ENCODE measurements at places on chromosomes 1 and 21. TPM values are rescaled to one million over a fixed set of nuclear protein-coding genes. Genes with fewer than 3 reads are reported as not detected.

The IFI44L gene
- 6.0 TPM for total RNA-seq

- no peak for DNase-seq
Observed at GRCh38 chr1:36881541-36881940, 152.8 kb downstream of the GRIK3 start.

The C1orf74 gene
- 1.3 TPM for total RNA-seq

- DNase-seq = peak; percentile 94
Observed at GRCh38 chr1:206612129-206612876, at the start of gene EIF2D. Gene EIF2D (minus strand): TSS chr1:206612465. CDS start chr1:206612342, 123 bp downstream.

DNA sequence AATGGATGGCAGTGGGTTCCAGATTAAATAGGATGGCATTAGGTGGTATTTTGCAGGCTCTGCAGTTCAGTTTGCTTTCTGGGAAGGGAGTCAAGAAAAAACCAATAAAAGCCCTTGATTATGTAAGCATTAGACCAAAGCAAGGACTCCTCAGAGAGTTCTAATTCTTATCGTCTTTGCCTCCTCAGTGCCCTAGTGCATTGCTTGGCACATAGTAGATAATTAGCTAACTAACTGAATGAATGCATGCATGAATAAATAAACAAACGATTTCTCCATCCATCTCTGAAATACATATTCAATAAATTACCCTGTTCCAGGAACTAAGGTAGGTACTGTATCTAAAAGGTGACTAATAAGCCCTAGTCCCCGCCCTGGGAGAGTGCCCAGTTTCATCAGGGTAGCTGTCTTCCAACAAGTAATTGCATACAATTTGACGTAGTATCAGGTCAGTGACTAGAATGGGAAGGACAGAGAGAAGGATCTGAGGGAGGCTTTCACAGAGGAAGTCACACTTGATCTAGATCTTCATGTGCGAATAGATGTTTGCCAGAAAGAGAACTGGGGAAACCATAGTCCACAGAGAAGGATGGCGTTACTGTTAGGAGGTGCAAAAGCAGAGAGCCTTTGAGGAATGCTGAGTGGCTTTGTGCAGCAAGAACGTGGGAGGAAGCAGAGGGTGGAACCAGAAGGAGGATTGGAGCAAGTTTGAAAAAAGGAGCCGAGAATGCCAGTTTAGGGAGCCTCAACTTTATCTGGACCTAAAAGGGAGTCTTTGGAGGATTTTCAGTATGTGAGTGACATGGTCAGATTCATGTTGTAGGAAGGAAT is 111.4 kb downstream of the TBX19 start:
- peak; percentile 14 for DNase-seq

GRCh38 chr21:42306366-42307035 is 8.7 kb downstream of the TFF3 start:
- no peak for DNase-seq

The PGLYRP4 gene
- total RNA-seq = not detected

- no peak for DNase-seq
Observed at GRCh38 chr1:81410941-81411340, 389.8 kb upstream of the ADGRL2 start.

GRCh38 chr1:234920136-234920842 is 208.3 kb downstream of the TOMM20 start:
- DNase-seq = no peak

- no peak for DNase-seq
Observed at GRCh38 chr1:233735847-233736246, 121.9 kb downstream of the KCNK1 start.

DNA sequence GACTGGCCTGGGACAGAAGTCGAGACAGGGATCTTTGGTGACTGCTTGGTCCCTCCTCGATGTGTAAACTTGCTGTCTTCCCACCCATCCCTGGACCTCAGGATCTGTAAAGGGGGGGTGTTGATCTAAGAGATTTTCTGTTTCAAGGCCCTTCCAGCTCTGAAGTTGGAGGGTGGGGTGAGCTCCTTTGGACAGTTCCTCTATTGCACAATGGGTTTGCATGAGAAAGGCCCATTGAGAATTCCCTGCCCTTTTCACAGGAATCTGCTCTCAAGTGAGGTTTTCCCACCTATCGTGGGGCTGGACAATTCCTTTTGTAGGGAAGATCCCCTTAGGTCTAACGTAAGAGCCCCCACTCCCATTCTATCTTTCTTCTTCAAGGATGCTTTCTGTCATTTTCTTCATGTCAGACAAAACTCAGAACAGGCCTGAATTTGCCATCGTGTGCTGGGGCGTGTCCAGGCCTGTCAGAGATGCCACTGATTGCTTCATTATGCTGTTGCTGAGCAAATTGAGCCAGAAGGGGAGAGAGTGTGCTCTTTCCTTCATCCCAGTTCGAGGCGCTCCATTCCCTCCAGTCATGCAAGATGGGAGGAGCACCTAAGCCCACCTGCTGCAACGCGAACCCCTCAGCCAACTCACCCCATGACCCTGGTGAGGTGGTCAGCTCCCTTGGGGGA is 149.9 kb upstream of the IGSF21 start:
- no peak for DNase-seq

The HCRTR1 gene
- not detected for total RNA-seq

- DNase-seq = no peak
Observed at GRCh38 chr1:199804526-199804925, 223.0 kb upstream of the NR5A2 start.

DNA sequence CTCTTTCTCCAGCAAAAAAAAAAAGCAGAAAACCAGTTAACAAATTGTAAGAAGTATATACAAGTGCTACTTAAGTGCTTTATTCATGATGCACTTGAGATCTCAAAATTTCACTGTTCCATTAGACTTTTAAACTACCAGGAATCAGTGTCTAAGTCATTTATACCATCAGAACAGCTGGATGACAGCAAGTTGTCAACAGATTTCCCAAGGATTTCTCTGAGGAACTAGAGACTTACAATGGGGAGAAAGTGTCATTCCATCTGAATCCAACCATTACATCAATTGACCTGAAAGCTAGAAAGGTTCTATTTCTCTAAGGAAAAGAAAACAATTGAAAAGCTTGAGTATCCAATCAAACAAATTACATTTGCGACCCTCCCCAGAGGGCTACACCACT is 43.8 kb downstream of the USH2A start:
- DNase-seq = no peak

DNA sequence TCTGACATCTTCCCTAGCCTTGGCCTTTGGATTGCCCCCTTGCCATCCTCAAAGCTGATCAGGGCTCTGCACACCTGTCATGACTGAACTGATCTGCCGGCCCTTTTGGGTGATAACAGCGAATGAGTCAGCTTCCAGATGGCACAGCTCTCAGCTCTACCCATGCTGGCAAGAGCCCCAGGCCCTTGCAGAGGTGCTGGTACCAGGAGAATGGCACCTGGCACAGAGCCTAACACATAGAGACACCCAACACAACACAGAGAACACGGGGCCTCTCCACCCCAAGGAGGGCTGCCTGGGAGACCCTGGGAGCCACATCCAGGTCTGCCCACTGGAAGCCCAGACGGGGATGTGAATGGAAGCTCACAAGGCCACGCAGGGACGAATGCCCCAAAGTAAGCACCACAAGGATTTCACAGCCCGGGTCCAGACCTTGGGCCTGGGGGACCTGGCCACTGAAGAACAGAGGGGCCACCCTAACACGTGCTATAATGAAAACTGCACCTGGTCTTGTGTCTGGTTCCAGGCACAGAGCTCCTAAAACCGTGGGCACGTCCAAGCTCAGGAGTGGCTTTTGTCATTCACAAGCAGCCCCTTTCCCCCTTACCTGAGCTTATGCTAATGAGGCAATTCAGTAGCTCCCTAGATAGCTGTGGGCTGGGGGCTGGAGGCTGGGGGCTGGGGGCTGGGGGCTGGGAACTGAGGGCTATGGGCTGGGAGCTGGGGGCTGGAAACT is 160.5 kb downstream of the NPHP4 start:
- DNase-seq = no peak

GRCh38 chr1:42847721-42848460 is 1.5 kb downstream of the ZNF691 start:
- no peak for DNase-seq

- DNase-seq = no peak
Observed at GRCh38 chr1:191831572-191831971, 326.7 kb upstream of the RGS18 start.

The ATAD3A gene
- total RNA-seq = 42.5 TPM

DNA sequence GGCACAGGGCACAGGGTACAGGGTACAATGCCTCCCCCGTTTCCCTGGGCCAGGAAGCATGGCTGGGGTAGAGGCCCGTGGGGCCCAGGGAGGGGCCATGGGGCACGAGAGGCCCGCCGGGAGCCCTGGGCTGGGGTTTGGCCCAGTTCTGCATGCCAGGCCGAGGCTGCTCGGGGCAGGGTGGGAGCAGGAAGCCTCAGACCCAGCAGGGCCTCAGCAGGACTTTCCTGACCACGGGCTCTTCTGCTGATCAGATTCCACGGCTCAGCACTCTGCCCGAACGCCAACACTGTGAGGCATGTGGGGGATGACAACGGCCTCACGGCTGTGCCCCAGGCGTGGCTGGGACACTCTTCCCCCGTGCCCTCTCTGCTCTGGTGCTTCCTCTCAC is 104.3 kb downstream of the NPHP4 start:
- no peak for DNase-seq

DNA sequence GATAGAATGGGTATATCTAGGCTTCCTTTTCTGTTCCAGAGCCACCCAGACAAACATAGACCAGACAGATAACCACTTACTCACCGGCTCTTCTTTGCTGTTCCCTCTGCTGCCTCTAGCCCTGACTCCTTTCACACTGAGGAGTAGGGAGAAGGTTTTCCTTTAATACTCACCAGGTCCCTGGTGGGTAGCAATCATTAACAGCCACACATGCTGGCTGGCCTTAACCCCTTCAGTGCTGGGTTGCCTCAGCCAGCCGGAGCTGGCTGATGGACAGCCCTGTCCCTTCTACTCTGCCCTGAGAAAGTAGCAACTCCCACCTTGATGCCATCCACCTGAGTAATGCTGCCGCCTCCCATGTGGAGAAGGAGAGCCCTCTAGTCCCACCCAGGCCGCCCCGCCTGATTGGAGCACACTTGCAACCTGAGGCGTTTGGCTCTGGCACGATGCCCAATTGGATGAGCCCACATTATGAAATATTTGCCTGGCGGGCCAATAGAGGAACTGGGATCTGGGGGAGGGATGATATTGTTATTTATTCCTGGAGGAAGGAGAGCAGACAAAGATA is 71.6 kb downstream of the PLEKHA6 start:
- DNase-seq = no peak

DNA sequence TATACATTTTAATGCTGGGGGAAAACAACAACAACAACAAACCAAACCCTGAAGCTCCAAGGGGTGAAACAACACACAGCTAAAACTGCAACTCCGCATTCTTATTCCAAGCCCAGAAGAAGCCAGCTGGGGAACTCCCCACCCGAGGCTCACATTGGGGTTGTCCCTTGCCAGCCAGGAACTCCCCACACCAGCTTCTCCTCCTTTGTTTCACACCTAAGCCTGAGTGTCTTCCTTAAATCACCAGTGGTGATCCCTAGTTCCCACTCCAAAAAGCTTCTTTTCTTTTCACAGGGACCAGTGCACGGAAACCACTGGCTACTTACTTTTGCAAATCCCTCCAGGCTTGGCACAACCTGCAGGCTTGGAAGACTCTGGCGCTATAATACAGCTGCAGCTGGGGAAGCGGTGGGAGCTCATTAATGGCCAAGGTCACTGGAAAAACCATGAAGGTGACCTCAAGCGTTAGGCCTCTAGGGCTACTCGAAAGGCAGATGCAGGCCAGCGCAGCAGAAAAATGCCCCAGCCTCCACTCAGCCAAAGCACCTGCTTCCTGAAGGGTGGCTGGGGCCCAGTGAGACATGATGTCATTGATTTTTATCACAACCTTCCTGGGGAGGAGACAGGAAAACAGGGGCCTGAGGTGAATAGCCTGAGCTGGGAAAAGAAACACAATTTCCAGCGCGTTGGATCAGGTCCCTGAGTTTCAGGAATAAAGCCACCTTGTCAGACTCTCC is 40.1 kb downstream of the TLR5 start:
- no peak for DNase-seq

DNA sequence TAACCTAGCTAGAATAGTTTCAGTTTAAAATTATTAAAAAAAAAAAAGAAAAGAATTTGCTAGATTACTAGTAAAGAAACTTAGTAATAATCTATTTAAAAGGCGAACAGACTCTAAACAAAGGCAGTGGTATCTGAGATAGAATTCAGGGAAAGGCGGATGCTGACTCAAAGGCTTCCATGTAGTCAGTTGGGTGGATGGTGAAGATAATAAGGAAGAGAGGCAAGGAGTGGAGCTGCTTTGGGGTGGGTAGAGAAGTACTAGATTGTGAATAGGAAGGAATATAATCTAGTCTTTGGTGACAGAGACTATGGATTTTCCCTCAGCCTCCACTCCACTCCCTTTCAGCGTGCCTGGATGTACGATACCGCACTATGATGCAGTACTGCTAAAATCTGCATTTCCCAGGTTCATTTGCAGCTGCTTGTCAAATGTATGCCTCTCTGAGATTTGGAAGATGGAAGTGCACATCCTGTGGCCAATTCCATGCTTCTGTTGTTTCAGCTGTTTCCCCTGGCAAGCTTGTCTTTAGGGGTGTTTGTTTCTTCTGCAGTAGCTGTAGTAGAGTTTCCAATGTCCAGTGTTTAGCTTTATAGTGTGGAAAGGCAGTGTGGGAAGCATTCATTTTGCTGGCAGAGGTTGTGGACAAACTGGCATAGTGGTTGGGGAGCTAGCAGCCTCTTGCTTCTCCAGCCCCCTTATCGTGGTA is 184.6 kb upstream of the NRIP1 start:
- DNase-seq = no peak

DNA sequence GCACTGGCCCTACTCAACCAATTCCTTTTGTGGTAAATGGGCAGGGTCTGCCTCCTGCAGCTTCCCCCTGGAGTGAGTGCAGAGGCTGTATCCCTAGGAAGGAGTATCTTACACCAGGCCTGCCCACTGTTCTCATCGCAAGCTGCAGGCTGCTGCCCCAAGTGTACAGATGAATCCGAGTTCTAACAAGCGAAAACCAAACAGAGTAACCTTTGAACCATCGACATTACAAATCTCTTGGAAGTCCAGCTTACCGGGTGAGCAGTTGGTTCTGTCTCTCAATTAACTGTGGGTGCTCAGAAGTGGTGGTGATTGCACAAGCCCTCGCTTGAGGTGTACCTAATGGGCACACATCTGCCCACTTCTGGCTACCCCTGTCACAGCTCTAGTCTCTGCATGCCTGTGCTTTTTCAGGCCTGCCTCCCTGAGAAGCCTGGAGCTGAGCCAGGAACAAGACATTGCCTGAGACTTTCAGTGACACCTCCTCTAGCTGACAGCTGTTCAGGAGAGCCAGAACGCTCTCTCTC is 22.7 kb downstream of the INAVA start:
- no peak for DNase-seq

- no peak for DNase-seq
Observed at GRCh38 chr1:216207154-216207553, 216.1 kb downstream of the USH2A start.

The VWA5B1 gene
- total RNA-seq = not detected

- DNase-seq = no peak
Observed at GRCh38 chr1:242522996-242523718, 1.3 kb downstream of the PLD5 start.

The RC3H1 gene
- 39.9 TPM for total RNA-seq

GRCh38 chr1:197862671-197863070 is 39.8 kb upstream of the C1orf53 start:
- no peak for DNase-seq

- no peak for DNase-seq
Observed at GRCh38 chr1:7520496-7520895, 250.6 kb upstream of the VAMP3 start.

All from T-cell (primary cell).